ENCODE measurements at places on chromosomes 7 and 10.

GRCh38 chr10:78991187-78991586, 77.6 kb upstream of the ZMIZ1 start:
- DNase-seq = no peak

DNA sequence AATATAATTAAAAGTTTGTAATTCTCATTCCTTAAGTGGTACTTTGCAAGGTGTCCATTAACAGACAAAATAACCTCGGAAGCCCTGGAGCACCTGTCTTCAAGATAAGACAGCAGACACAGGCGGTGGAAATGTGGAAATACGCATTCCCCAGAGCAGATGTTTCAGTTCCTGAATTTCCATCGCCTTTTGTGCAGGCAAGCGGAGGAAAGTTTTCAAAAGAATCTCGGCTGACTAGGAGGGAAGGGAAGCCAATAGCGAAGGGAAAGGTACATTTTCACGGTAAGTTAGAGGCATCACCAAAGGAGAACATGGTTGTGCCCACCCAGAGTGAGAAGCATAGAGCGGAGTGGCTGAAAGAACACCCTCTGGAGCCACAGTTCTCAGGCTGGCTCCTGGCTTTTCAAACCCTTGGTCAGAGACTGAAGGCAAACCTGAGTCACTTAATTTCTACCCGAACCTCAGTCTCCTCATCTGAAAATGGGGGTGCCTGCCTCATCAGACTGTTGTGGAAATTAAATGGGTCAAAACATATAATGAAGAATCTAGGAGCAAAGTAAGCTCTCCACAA, 13.6 kb downstream of the CPA1 start:
- no peak for DNase-seq

DNA sequence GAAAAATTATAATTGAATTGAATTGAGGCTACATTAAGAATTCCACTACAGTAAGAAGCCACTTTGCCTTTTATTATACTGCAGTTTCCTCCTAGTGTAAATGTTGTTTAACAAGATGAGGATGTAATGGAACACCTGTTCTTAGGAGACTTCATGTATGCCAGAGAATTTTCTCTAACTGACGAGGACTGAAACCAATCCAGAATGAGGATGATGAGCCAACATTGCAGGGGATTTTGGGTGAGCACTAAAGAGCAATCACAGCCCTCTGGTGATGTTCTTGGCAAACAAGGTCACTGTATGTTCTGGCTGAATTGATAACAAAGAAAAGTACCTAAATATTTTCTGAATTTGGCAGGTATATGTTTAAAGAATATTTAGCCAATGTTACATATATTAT, 60.9 kb downstream of the RELN start:
- no peak for DNase-seq

- DNase-seq = no peak
Measured at GRCh38 chr7:15446722-15447121, 115.1 kb downstream of the AGMO start.

DNA sequence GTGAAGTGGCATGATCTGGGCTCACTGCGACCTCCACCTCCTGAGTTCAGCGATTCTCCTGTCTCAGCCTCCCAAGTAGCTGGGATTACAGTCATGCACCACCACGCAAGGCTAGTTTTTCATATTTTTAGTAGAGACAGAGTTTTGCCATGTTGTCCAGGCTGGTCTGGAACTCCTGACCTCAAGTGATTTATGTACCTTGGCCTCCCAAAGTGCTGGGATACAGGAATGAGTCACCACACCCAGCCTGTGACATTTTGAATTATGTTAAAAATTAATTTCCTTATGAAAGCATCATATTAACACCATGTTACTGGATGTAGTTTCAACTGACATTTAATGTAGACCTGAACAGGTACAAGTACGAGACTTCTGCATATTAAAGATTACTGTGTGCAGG, 24.3 kb downstream of the ABCB4 start:
- no peak for DNase-seq

DNA sequence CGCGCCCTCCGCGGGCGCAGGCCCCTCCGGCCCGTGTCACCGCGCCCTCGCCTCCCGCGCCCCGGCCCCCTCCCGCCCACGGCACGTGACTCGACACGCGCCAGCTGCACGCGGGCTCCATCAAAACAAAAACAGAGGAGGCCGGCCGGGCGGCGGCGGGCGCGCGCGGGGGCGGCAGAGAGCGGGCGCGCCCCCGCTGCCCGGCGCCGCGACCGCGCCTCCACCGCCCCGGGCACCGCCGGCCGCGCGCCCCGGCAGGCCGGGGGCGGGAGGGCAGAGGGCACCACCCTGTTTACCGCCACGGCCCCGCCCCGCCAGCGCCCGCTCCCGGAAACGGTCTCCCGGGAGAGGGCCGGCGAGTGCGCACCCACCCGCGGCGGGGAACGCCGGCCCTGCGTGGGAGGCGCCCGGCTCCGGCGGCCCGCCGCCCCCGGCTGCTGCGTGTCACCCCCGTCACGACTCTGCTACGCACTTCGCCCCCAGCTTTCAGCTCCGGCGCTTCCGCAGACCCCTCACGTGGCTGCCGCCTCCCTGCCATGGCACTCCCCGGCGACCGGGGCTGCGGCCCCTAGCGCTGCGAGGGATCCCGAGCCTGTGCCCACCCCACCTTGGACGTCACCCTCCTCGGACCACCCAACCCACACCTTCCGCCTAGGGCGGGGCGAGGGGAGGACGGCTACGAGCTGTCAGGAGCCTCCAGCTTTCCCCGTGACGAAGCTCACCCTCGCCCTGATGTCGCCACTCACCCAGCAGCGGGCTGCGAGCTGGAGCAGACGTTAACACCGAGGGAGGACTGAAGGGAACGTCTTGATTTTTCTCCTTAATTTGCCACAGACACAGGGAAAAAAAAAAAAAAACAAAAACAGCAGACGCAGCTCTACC, 221.6 kb upstream of the MKLN1 start:
- peak; percentile 85 for DNase-seq

- DNase-seq = no peak
Measured at GRCh38 chr10:32073659-32074058, 17.4 kb upstream of the KIF5B start.

DNA sequence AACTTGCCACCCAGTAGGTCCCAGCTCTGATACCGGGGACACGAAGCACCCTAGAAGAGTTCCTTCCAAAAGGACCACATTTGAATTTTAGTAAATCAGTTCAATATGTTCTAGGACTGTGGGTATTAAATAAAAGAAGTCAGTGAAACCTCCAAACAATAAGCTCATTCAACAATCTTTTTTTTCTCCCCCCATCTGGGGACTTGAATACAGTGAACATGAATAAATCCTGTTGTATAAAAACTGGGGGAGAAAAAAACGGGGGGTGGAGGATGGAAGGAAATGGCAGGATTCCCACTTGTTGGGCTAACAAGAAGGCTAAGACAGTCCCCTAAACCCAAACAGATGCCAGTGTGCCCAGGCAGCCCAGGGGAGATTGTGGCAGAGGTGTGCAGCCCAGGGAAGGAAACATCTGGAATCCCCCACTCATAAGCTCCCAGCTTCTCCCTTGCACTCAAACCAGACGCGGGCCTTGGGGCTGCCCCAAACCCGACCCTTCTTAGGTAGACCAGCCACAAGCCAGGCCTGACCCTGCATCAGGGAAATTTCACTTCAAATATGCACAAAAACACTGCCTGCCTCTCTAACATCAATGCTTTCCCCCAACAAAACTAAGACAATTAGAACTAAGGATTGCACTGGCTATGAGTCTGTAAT, 8.8 kb downstream of the AFAP1L2 start:
- DNase-seq = no peak

GRCh38 chr7:6244021-6244420, 28.4 kb downstream of the CYTH3 start:
- DNase-seq = no peak

GRCh38 chr7:15937571-15937970, 251.1 kb upstream of the MEOX2 start:
- DNase-seq = no peak

GRCh38 chr10:61232780-61233179, 220.4 kb downstream of the TMEM26 start:
- DNase-seq = no peak

DNA sequence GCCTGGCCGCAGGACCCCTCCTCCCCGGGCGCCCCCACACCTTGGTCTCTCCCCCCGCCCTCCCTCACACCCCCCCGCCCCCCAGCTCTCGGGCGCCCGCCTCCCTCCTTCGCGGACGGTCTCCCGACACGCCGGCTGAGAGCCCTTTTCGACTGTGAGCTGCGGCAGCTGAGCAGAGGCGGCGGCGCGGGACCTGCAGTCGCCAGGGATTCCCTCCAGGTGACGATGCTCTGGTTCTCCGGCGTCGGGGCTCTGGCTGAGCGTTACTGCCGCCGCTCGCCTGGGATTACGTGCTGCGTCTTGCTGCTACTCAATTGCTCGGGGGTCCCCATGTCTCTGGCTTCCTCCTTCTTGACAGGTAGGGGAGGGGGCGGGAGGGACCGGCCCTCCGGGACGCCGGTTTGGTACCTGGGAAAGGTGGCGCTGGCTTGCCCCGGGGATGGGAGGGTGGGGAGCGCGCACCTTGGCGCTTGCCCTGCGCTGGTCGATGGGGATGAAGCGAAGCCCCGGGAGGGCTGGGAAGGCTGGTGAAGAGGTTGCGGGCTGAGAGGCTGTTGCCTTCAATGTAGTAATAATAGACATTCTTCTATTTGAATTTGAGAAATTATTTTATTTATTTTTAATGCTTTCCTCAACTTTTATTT, at the start of gene BMPER:
BMPER (plus strand) TSS at position 151 of the 644 bp plus-strand sequence; CDS start at position 226, 75 bp downstream.
- no peak for DNase-seq

GRCh38 chr10:34045571-34046190, 711.2 kb upstream of the NRP1 start:
- no peak for DNase-seq

GRCh38 chr10:28841625-28842024, 164.3 kb downstream of the BAMBI start:
- no peak for DNase-seq

GRCh38 chr10:121926671-121927317, 1.0 kb downstream of the ATE1 start:
- DNase-seq = no peak

DNA sequence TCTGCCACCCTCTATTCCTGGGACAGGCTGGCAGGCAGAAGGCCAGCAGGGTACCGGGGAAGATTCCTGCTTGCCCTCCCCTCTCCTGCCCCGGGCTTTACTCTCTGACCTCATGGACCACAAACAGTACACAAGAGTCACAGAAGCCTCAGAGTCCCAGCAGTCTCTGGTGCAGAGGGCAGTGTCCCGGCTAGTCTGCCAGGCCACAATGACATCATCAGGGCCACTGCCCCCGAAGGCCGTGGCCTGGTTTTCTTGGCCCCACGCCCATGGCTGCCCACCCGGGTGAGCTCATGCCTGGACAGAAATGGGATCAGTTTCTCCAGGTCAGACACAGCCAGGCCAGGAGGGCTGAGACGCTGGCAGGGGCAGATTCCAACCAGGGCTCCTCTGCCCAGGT, 91.9 kb downstream of the MYL10 start:
- DNase-seq = no peak

DNA sequence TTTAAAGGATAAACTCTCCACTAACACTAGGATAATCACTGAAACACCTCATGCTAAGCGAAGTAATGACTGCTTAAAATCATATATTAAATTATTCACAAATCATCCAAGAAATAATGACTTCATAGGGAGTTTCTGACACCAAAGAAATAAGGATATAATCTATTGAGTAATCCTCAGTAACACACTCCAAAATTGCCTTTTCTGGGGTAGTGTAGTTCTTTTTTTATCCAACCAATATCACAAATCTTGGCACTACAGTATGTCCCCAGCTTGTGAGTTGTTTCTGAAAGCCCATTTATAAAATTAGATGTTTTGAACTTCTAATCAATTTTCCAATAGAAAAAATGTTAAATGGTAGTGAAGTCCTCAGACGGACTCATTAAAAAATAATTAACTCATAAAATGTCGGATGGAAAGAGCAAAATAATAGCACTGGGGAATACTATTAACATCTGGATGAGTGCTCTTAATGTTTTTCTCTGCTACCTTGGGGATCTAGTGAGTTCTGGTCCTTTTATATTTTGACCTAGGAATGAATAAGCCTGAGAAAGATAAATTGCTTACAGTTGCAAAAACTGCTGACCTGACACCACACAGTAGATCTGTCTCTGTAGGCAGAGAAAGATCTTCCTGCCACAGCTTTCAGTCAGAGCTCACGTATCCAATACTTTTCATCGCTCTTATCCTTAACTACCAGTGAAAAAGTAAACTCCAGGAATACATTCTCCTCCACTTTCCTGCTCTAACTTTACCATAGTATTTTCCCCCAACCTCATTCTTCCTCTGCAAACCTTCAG, 618.5 kb upstream of the ANKRD30A start:
- no peak for DNase-seq

- no peak for DNase-seq
Measured at GRCh38 chr7:41696323-41696916, 6.5 kb downstream of the INHBA start.

DNA sequence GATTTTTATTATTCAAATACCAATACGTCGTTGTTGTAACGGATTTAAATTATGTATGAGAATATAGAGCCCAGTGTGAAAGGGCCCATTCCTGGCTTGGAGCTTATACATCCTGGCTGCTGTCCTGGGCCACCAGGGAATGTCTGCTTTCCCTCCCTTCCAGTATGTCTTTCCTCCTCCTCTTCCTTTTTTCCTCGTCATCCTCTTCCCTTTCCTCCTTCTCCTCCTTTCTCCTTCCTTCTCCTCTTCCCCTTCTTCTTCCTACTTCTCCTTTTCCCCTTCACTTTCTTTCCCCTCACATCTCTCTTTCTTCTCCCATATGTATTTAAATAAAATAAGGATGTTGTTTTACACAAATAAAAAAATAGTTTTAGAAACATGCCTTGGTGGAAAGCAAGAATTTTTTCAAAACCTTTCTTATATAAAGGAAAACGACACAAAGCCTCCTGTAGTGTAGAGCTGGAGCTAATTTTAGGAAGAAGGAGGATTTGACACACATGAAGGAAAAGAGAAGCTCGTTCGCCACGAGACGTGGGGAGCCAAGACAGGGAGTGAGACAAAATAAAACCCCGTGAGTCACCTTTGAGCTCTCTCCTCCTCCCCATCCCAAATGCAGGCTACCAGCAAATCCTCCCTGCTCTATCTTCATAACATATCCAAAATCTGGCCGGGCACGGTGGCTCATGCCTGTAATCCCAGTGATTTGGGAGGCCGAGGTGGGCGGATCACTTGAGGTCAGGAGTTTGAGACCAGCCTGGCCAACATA, 301.1 kb upstream of the LYZL1 start:
- DNase-seq = no peak

DNA sequence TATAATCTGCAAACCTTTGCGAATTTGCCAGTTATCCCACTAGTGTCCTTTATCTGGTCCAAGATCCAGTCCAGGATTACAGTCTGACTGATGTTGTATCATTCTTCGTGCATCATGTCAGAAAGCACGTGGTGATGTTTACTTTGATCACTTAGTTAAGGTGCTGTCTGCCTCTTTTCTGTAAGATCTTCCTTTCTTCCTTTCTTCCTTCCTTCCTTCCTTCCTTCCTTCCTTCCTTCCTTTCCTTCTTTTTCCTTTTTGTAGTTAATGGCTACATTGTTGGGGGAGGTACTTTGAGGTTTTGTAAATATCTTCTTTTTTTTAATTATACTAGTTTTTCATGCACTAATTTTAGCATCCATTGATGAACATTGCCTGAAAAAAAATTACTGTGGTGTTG, 80.3 kb downstream of the LCOR start:
- DNase-seq = no peak

- no peak for DNase-seq
Measured at GRCh38 chr10:29970576-29970975, 88.8 kb downstream of the JCAD start.

- DNase-seq = no peak
Measured at GRCh38 chr7:139850906-139851305, 21.8 kb downstream of the TBXAS1 start.

GRCh38 chr10:3401491-3401938, 228.9 kb upstream of the PITRM1 start:
- DNase-seq = no peak
